ENCODE measurements at places on chromosomes 6 and 20.

- DNase-seq = peak; percentile 16
Observed at GRCh38 chr6:71533939-71534379, 245.3 kb downstream of the OGFRL1 start.

DNA sequence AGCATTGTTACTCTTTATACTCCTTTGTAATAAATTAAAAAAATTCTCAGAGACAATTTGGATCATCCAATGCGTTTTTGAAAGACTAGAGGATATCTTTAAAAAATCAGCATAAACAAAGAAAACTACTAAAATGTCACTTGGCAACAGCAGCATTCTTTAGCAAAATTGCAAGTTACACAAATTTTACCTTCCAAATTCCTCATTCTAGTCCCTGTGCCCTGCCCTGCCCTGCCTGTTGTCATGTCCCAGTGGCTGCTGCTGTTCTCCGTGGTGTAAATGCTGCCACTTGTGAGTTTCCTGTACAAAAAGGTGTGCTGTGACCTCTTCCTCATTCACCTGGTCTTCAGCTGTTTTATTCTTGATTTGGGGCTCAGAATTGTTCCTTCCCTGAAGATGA, 83.2 kb downstream of the CDC5L start:
- no peak for DNase-seq

DNA sequence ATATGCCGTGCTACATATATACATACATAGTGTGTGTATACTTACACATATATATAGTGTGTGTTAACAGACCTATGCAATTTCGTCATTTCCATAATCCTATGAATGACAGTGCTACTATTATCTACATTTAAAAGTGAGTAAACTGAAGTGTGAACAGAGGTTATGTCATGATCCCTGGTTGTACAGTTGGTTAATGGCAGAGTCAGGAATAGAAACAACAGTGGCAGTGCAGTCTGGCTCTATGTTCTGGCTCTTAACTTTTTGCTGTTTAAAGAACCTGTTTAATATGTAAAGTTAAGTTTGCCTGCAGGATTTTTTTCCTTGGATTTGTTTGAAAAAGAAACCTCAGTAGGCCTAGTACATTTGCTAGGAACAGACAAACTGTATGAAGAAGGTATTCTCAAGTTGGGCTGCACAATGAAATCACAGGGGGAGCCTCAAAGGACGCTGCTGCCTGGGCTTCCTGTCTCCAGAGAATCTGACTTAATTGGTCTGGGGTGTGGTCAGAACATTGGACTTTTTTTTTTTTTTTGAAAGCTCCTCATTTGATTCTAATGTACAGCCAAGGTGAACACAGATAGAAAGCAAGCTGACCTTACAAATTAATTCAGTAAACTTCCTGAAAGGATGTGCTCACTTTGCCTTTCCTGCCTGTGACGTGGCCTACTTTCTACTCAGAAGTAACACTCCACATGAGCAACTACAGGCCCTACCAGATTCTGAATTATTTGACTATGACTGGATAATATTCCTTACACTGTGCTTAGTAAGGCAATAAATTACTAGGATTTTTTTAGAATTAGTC, 29.4 kb downstream of the PLCB1 start:
- no peak for DNase-seq

- DNase-seq = no peak
Observed at GRCh38 chr6:50862176-50862575, 43.5 kb downstream of the TFAP2B start.

- no peak for DNase-seq
Observed at GRCh38 chr6:41652866-41653652, 14.8 kb downstream of the MDFI start.

GRCh38 chr6:7721649-7722048, 4.2 kb upstream of the BMP6 start:
- DNase-seq = peak; percentile 51

GRCh38 chr20:3635346-3635745, 27.9 kb downstream of the GFRA4 start:
- DNase-seq = no peak

DNA sequence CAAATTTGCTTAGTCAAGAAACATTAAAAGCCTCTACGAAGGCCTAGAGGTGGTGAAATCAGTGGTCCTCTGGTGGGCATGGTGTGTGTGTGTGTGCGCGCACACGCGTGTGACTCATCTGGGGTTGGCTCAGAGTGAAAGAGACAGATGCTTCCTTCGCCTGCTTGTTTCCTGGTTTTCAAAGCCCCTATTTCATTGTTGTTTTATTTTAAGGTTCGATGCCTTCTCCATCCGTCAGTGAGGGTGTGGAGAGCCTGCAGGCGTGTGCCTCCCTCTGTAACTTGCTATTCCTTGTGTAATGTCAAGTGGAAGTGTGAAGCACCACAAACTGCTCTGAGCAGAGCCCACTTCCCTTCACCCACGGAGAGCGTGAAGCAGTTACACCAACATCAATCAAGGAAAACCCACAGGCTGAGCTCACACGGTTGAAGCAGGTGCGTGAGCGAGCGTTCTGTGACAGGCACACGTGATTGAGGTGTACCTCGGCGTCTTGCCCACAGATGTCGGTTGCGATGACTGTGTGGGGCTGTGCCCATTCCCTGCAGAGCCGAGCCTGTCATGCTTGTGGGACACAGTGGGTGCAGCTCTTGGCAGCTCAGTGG, 233.9 kb downstream of the PRL start:
- DNase-seq = no peak

GRCh38 chr20:38377039-38377685, 30.9 kb downstream of the LBP start:
- DNase-seq = no peak

DNA sequence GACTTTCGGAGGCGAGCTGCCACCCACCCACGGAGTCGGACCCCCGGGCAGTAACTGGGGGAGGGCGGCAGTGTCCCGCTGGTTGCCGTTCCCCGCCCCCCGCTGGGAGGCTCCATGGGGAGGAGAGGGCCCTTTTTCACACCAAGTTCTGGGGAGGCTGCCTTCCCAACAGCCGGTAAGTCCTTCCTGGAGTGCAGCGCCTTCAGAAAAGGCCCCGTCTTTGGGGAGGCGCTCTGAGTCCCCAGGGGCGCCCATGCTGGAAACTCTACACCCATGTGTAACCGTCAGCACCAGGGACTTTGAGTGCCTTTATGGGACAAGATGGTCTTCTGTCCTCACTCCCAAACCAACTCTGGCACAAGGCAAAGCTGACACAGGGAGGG, 430 bp upstream of the SOX18 start:
- DNase-seq = no peak

DNA sequence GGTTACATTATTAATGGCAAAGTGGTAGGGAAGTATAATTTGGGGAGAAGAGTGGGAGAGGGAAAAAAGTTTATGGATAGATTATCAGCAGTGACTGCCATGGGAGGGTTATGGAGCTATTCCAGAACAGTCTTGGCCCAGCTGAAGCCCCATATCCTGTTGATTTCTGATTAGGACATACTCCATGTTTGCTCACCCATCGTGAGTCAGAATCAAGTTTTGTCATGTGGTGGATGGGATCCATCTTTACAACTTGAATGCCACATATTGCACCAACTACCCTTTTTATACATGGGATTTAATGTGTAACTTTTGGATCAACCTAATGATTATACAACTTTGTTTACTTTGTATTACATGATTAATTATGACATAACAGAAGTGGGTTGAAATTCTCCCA, 217.0 kb downstream of the HAO1 start:
- no peak for DNase-seq

GRCh38 chr20:45323731-45324130, 15.6 kb upstream of the MATN4 start:
- no peak for DNase-seq

DNA sequence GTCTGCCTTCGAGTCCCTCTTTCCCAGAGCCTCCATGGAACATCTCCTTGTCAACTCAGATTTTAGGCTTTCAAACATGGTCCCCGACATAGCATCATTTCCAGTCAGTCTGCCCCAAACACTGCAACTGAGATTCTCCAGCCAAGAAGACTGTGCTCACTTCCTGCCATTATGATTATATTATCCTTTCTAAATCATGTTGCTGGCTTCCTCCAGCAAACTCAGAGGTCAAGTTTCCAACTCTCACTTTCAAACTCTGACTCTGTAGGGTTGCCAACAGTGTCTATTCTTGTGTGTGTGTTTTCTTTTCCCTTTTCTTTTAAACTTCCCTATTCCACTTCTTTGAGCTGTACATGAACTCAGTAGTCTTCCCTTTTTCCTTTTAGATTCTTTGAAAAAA, 61.2 kb upstream of the TRAF3IP2 start:
- DNase-seq = no peak

- DNase-seq = peak; percentile 91
Observed at GRCh38 chr20:58691773-58692578, 624 bp upstream of the NPEPL1 start.

GRCh38 chr6:52328729-52329128, 33.2 kb upstream of the PAQR8 start:
- DNase-seq = no peak

DNA sequence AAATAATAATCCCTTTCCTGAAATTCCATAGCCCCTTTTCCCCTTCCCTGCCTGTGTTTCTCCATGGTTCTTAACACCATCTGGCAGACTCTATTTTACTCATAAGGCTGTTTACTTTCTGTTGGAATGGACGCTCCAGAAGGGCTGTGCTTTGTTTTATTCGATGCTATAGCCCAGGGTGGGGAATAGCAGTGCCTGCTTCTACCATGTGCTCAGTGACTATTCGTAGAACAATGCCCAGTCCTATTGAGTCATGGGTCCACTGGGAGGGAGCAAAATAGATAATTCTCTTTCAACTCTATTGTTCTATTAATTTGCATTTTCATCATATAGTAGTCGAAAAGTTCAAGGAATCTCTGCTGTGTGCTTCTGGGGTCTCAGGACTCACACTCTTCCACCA, 565.1 kb downstream of the C6orf118 start:
- no peak for DNase-seq

DNA sequence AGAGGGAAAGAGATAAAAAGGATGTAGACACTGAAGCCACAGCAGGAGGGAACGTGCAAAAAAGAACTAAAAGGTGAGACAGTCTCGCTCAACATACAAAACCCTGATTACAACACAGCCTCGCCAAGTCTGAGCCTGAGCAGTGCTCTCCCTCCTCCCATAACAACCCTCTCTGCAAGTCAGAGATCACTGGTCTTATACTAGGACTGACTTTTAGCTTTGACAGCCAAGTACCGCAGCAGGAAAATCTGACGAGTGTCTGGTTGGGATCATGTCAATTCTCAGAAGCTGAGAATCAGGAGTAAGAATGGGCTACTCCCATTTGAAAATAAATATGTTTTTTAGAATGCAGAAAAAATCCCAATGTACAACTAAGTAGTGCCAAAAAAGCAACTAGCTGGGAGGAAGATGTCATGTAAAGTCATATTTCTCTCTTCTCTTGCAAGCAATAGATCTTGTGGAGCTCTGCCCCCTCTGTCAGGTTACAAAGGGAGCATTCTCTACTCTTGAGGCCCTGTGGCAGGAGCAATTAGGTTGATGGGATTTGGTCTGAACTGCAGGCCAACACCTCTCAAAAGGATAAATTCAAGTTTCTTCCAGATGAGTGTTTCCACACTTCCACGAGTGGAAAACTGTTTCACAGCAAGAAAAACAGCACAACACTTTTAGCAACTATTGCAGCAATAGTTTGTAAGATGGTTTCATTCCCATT, 118.9 kb upstream of the COL21A1 start:
- no peak for DNase-seq

DNA sequence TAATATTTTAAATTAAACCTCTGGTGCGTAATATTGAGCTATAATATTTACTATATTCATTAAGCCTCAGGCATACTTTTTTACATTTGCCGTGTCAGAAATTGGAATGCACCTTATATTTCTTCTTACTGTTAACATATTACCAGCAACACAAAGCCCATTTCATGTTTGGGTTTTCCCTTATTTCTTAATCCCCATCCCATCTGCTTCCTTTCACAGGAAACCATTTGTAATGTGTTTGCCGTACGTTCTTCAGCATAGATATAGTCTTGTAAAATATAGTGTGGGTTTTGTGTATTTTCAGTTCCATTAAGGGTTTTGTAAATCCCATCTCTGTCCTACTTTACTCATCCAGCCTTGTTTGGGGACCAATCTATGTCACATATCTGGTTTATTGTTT, 6.5 kb downstream of the EYS start:
- DNase-seq = no peak

GRCh38 chr20:63215101-63216040, 560 bp downstream of the YTHDF1 start:
- DNase-seq = peak; percentile 31

DNA sequence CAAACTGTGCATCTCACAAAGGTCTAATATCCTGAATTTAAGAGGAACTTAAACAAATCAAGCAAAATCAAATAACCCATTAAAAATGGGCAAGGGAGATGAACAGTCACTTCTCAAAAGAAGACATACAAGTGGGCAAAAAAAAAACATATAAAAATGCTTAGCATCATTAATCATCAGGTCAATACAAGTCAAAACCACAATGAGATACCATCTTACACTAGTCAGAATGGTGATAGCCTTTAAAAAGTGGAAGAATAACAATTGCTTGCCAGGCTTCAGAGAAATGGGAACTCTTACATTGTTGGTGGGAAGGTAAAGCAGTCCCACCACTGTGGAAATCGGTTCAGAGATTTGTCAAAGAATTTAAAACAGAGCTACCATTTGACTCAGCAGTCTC, 646.7 kb upstream of the PTCHD4 start:
- DNase-seq = no peak

DNA sequence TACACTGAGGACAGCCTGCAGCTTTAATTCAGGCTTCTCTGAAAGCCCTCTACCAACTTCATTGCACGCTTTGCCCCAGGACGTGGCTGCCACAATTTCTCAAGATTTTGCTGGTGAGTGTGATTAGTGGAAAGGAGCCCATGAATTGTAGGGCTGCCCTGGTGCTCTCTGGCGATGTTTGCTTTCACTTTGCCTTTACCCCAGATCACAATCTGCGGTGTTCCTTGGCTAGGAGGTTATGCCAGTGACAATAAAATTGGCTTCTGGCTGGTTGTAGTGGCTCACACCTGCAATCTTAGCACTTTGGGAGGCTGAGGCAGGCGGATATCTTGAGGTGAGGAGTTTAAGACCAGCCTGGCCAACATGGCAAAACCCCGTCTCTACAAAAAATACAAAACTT, 139.3 kb downstream of the FOXC1 start:
- DNase-seq = no peak

DNA sequence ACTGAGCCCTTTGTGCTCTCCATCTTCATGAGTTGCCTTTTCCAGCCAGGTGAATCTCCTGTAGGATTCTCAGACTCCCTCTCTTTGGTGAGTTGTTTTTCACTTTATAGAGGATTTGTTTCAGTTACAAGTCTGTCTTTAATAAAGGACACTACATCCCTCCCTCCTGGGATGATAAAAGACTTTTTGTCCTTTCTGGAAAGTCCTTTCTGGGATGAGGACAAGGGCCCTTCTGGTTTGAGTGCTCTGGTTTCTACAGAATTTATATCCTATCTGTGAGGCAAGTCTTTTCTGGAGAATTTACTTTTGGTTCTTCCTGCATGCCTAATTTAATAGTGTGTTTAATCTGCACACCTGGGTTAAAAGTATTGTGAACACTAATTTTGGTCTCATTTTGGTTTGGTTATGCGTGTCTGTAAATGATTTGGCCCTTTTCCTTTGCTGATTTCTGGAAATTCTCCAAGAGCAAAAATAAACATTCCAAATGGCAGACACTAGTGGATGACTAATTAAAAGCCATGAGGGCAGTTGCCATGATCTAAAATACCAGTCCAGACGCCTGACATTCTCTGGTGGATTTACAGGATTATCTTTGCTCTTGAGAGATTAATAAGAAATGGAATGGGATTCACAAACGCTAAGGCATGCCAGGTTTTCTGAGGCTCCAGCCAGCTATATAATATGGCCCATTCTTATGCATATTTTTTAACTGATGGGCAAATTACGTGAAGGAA, 44.8 kb downstream of the TCP11 start:
- no peak for DNase-seq

- DNase-seq = no peak
Observed at GRCh38 chr6:106568530-106568929, 60.8 kb downstream of the RTN4IP1 start.

Data from AML-193 (cell line).